ENCODE measurements at places on chromosomes 7 and 10.

GRCh38 chr7:291373-292092 lies 1.6 kb downstream of the FOXL3 start:
- no peak for DNase-seq

DNA sequence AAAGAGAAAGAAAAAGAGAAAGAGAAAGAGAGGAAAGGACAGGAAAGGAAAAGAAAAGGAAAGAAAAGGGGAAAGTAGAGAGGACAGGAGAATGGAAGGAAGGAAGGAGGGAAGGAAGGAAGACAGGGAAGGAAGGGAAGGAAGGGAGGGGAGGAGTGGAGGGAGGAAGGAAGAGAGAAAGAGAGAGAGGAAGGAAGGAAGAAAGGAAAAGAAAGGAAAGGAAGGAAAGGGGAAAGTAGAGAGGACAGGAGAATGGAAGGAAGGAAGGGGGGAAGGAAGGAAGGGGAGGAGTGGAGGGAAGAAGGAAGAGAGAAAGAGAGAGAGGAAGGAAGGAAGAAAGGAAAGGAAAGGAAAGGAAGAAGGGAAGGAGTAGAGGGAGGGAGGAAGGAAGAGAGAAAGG lies 96.4 kb upstream of the APBB1IP start:
- DNase-seq: no peak

GRCh38 chr10:95518455-95519452 lies 42.4 kb downstream of the SORBS1 start:
- DNase-seq: no peak

DNA sequence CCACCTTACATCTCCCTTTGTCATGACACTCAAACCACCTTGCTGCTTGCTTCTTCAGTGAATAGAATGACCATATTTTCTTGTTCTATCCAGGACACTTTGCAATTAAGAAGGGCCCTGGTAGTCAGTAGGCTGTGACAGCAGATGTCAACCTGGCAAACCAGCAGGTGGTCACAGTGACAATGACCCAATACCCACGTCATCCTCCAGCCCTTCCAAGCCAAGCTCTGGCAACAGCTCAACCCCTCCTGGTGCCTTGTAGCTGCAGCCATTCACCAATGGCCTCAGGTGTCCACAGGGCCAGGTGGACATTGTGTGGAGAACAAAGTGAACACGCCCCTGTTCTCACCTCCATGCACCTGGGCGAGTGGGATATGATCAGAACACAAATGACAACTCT lies 87.6 kb upstream of the MACROH2A2 start:
- no peak for DNase-seq

DNA sequence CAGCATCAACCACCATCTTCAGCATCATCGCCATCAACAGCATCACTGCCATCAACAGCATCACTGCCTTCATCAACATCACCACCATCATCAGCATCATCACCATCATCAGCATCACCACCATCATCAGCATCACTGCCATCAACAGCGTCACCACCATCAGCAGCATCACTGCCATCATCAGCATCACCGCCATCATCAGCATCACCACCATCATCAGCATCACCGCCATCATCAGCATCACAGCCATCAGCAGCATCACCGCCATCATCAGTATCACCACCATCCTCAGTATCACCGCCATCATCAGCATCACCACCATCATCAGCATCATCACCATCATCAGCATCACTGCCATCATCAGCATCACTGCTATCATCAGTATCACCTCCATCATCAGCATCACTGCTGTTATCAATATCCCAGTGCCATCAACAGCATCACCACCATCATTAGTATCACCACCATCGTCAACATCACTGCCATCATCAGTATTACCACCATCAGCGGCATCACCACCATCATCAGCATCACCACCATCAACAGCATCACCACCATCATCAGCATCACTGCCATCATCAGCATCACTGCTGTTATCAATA lies 115.2 kb downstream of the RGS10 start:
- DNase-seq: no peak

Data from activated CD4-positive, alpha-beta T cell treated with anti-CD3 and anti-CD28 coated beads, Interleukin-2, amount 50 U/mL, for 24 hours (primary cell).